ENCODE measurements at places on chromosomes 7 and 10.

- no peak for DNase-seq
Observed at GRCh38 chr7:64871761-64872160, 31.3 kb upstream of the ZNF273 start.

GRCh38 chr7:19268737-19269136, 123.5 kb upstream of the FERD3L start:
- no peak for DNase-seq

- no peak for DNase-seq
Observed at GRCh38 chr10:70253878-70254765, 20.9 kb upstream of the PPA1 start.

GRCh38 chr7:69723663-69724062, 125.4 kb downstream of the AUTS2 start:
- no peak for DNase-seq

DNA sequence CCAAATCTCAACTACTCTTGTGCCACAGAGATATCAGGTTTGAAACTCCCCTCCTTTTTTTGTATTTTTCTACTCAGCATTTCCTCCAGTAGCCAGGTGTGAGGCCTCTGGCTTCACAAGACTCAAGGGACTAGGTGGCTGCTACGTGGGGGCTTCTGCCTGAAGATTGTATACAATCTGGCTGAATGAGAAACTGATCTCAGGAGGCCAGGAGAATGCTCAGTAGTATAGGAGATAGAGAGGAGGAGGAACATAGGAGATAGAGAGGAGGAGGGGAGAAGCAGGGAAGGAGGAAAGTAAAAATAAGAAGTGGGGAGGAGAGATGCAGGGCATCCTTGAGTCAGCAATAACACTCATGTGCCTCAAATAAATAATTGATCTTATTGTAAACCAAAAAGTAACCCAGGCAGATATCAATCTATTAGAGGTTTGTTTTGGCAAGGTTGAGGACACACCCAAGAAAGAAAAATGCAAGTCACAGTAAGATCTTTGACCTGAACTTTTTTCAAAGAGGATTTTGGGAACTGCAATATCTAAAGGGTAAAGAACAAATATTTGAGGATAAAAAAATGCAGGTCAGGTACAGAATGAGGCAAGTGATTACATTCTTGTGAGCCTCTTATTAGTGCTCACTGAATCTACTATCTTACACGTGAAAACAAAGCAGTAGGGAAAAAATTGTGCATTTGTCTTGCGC, 36.8 kb downstream of the AKR1C8 start:
- no peak for DNase-seq

GRCh38 chr10:129911451-129912165, 52.5 kb downstream of the EBF3 start:
- DNase-seq: no peak

GRCh38 chr10:108375691-108376090, 1211.2 kb upstream of the SORCS1 start:
- no peak for DNase-seq

Measured in BE2C (cell line).